ENCODE measurements at places on chromosomes 12 and 14. TPM values are rescaled to one million over a fixed set of nuclear protein-coding genes. Genes with fewer than 3 reads are reported as not detected.

The AQP5 gene
- not detected for total RNA-seq

DNA sequence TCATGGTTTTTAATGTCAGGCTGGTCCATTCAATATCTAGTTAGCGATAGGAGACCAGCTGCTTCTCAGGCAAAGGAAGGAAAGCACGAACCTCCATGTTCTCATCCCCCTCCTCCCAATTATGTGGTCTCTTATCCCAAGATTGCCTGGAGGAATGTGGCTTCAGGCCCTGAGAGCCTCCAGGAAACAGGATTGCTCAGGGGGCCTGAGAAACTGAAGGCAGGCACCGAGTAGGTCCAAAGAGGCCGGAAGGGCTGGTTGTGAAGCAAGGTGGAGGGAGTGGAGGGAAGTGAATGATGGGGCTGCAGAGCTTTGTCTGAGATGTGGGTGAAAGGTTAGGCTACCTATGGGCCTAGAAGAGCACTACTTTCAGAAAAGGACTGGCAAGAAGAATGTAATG is 188.2 kb upstream of the DDHD1 start:
- DNase-seq = no peak

GRCh38 chr12:12881151-12881909 is 10.0 kb upstream of the GPRC5A start:
- DNase-seq = peak; percentile 79

DNA sequence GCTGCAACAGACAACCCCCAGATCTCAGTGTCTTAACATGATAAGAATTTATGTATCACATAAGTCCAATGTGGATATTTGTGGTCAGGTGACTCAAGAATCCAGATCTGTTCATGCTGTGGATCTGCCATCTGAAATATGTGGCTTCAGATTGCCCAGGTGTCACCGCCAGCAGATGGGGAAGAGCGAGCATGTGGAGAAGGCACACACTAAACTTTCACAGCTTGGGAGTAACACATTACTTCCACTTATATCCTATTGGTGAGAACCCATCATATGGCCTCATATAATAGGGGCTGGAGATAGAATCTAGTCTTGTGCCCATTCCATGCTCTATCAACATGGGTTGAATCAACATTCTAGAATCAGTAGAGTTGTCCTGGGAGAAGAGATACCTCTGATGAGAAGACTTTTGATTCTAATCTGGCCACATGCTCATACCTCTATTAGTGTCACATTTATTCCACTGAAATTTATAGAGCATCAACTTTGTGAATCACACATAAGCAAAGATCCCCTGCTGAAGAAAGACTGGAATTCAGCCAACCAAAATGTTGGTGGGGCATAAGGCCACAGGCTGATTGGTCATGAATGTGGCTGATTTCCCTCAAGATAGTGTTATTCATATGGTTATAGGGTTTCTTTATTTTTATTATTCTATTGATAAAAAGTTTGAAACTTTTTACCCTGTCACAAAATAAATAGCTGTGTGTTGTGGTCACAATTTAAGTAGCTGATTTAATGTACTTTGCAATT is 6.0 kb upstream of the CALCOCO1 start:
- peak; percentile 69 for DNase-seq

- no peak for DNase-seq
These were observed 82.2 kb downstream of the ADCK1 start for GRCh38 chr14:77882098-77882497.

GRCh38 chr12:64025174-64025958 is 180.9 kb downstream of the SRGAP1 start:
- DNase-seq = no peak
